ENCODE measurements at places on chromosomes 1 and 21.
A peak's percentile ranks its signal among the peaks of the same experiment; 100 is the strongest.

GRCh38 chr1:89727517-89728312, 93.1 kb upstream of the LRRC8D start:
- no peak for DNase-seq

DNA sequence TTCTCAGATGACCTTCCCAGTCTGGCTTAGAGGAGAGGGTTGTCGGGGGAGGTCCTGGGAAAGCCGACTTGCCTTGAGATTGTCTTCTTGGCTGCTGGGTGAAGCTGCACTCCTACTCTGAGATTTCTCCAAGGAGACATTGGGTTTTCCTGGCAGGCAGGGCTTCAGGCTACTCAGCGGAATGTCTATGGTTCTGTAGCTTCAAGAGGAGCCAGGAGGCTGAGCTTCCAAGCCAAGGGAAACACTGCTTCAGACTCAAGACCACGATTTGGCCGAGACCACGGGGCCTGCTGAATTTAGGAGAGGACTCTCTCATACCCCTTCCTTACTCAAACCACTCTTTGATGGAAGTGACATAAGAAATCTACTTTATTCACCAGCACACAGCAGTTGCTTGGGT, 67.8 kb downstream of the NTMT2 start:
- DNase-seq: no peak

GRCh38 chr1:7919880-7920279, 20.8 kb downstream of the TNFRSF9 start:
- DNase-seq: no peak

DNA sequence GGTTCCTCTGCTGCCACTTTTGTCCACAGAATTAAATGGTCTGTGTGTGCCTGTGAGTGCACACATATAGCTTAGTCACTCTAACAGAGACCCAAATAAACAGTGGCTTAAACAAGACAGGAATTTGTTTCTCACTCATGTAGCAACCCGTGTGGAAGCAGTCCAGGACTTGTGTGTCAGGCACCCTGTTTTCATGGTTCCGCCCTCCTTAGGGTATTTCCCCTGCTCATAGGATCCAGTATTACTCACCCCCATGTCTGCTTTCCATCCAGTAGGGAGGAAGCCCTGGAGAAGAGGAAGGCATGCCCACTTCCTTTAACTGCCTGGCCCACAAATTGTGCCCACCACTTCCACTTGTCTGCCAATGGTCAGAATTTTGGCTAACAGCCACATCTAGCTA, 41.3 kb upstream of the TACSTD2 start:
- peak; percentile 11 for DNase-seq

GRCh38 chr1:244344001-244344400, 107.7 kb downstream of the ADSS2 start:
- DNase-seq: no peak

GRCh38 chr1:216221260-216221700, 202.0 kb downstream of the USH2A start:
- no peak for DNase-seq

GRCh38 chr1:212446333-212446732, 13.6 kb downstream of the NENF start:
- DNase-seq: no peak

DNA sequence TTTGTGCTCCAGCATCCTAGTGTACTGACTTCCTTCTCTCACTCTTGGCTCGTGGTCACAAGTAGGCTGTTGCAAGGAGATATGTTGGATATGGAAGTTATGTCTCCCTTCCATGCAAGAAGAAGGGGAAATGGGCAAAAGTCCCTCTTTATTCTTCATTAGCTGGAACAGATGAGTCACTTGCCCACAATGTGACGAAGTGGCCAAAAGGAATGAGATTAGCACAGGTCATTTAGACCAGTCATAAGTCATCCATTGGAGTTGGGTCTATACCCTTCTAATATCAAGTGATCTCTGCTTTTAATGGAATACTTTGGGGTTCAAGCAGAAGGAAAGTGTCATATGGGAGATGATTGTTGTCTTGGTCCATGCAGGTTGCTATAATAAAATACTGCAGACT, 91.2 kb upstream of the NGF start:
- DNase-seq: no peak

DNA sequence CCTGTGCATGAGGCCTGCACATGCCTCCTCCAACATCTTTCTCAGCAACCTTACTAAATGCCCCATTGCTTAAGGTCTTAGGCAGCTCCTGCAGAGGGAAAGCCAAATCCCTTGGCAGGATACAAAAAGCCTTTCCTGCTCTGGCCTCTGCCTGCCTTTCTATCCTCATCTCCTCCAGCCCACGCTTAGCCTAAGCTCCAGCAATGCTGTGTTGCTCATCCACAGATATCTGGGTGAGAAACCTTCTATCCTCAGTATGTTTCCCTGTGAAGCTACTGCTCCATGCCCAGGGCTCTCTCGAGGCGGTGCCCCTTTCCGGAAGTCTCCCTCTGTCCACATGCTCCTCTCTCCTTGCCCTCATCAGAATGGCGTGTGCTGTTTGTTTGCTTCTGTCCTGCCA, 37.0 kb upstream of the CCSAP start:
- no peak for DNase-seq

GRCh38 chr1:116228511-116228910, 117.3 kb downstream of the MAB21L3 start:
- DNase-seq: no peak

- DNase-seq: no peak
Observed at GRCh38 chr1:111236806-111237205, 9.3 kb downstream of the CHI3L2 start.

- no peak for DNase-seq
Observed at GRCh38 chr1:15346346-15347030, 63.2 kb upstream of the EFHD2 start.

DNA sequence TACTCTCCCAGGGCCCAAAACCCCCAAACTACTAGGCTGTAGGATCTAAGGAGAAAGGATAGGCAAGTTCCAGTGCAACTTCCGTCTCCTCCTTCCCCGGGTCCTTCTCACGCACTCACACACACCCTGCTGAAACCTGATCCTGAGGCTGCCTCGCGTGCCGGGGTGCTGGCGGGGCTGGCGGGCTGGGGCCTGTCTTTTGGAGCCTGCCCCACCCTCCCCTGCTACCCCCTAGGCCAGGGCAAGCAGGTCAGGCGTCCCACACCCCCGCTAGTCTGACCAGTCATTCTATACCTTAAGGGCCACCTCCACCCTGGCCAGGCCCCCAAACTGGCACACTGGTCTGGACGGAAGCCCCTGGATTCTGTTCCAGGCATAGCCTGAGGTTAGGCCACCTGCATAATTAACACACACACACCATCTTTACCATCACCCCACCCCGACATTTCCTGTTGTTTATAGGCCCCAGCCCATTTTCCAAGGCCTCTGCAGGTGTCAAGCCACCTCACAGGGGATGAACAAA, 48.3 kb upstream of the ARTN start:
- DNase-seq: no peak

GRCh38 chr1:924656-925560, 1.2 kb downstream of the SAMD11 start:
- no peak for DNase-seq

- DNase-seq: no peak
Observed at GRCh38 chr1:107767156-107767582, 197.8 kb downstream of the VAV3 start.

DNA sequence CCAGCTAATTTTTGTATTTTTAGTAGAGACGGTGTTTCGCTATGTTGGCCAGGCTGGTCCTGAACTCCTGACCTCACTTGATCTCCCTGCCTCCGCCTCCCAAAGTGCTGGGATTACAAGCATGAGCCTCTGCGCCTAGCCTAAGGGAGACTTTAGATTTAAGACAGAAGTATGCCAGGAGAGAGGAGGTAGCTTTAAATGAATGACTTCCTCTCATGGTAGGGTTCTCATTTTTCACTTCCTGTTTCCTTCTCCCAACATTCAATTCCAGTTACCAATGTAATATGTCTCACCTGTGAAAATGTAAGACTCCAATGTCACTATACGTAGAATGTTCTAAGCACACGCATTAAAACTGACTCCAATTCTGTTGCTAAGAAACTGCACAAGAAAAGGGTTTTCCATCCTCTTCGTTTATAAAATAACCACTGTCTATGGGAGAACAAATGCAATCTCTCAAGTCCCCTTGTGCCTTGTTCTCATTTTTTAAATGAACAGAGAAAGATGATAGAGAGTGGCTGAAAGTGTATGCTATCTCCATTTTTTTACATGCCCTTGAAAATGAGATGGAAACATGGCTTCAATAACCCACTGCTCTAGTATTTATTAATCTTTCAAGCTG, 140.0 kb downstream of the SLC45A1 start:
- DNase-seq: no peak

GRCh38 chr1:97999320-97999719, 78.5 kb upstream of the DPYD start:
- no peak for DNase-seq

- DNase-seq: no peak
Observed at GRCh38 chr1:93004566-93005251, 43.4 kb upstream of the DIPK1A start.

DNA sequence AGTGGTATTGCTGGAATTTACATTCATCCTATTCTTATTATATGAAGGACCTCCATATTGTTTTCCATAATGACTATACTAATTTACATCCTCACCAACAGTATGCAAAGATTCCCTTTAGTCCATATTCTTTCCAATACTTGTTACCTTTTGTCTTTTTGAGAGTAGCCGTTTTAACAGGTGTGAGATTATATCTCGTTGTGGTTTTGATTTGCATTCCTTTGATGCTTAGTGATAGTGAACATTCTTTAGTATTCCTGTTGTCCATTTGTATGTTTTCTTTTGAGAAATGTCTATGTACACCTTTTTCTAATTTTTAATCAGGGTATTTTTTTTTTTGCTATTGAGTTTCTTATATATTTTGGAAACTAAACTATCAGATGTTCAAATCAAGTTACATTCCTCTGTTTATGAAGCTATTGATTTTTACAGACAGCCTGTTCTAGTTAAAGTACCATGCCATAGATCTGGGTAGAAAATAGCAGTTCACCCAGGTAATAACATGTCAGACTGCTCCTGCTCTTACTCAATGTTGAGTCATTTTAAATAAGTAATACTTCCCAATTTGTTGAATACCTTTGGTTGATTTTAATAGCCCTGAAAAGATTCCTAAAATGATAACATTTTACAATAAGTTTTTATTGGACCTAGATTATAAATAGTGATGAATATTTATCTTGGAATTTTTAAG, 1108.7 kb downstream of the NCAM2 start:
- no peak for DNase-seq

DNA sequence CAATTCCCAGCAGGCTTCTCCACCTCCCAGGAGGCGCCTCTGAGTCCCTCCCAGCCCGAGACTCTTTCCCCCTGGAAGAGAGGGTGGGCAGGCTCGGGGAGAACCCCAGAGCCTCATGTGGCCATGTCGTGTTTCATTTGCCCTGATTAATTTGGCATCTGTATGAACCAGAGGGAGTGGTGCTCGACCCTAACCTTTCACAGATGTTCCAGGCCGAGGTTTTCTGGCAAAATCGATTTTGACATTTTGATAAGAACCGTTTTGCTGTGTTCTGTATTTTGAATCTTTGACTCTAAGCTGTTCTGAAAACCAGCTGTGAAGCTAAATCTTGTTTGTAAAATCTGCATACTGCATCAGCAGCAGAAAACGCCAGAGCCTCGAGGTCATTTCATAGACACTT, 367.4 kb downstream of the CAMTA1 start:
- no peak for DNase-seq

- DNase-seq: no peak
Observed at GRCh38 chr21:31279986-31280385, 64.1 kb downstream of the TIAM1 start.

- DNase-seq: no peak
Observed at GRCh38 chr1:173201969-173202368, 5.2 kb downstream of the TNFSF4 start.

DNA sequence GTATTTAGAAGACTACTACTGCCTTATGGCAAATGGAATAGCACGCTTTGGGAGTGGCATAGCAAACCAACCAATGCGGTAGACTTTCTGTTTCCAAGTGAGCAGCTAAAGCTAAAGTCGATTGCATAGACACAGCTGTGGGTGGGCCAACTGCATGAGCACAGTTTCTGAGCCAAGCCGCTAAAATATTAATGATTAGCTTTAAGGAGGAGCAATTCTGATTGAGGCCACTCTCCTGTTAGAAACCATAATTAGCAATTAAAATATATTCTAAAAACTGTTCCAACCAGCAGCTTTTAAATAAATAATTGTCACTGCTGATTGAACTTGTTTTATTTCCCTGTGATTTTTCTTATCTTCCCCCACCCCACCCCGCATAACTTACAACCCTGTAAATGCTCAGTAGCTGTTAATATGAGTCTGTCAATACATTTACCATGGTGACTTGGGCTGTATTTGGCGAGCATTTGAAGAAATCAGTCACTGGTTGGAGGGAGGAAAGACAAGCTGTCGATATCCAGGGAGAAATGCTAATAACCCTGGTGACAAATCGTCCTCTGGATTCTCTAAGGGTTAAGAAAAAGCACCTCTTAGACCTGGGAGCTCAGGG, 32.2 kb downstream of the RNF220 start:
- DNase-seq: no peak

DNA sequence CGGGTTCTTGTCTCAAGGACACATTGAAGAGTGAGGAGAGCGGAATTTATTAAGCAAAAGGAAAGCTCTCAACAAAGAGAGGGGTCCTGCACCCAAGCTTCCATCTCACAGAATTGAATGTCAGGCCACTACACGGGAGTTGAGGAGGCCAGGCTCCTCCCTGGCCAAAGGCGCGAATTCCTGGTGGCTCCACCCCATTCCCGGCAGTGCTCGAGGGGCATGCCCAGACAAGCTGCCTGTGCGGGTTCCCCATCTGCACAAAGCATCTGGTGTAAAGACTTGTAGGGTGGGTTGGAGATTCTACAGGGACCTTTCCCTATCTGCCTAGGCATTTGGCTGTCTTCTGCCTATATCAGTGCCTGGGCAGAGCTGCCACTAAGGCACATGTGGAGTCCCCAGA, 648.5 kb upstream of the PKN2 start:
- no peak for DNase-seq

DNA sequence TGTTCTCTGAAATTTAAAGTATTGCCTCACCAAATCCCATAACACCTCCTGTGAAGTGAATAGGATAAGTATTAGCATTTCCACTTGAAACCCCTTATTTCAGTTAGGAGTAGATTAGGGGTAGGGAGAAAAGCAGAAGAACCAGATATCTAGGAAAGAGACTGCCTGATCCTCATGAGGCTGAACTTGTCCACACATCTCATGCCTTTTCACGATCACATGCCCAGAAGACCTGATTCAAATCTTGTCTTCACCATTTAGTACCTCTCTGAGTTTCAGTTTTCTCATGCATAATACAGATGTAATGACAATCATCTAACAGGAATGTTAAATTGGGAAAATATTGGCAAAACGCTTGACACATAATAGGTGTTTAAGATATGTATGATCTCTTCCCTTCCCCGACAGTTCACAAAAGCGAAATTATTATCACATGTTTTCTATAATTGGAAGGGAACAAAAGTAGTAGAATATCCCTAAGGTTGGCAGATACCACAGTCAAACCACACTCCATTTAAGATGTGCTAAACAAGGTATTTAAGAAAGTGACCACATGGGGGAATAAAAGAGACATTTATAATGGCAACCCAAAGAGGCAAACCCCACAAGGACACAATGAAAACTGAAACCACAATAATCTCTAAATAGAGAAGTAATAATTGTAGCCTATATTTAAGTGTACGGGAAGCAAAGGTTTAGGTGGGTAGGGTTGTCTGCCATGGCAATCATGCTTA, 25.2 kb downstream of the GFI1 start:
- DNase-seq: no peak

All from substantia nigra (tissue), 51 donors.